ENCODE measurements at places on chromosomes 12 and 14.
A peak's percentile ranks its signal among the peaks of the same experiment; 100 is the strongest.

DNA sequence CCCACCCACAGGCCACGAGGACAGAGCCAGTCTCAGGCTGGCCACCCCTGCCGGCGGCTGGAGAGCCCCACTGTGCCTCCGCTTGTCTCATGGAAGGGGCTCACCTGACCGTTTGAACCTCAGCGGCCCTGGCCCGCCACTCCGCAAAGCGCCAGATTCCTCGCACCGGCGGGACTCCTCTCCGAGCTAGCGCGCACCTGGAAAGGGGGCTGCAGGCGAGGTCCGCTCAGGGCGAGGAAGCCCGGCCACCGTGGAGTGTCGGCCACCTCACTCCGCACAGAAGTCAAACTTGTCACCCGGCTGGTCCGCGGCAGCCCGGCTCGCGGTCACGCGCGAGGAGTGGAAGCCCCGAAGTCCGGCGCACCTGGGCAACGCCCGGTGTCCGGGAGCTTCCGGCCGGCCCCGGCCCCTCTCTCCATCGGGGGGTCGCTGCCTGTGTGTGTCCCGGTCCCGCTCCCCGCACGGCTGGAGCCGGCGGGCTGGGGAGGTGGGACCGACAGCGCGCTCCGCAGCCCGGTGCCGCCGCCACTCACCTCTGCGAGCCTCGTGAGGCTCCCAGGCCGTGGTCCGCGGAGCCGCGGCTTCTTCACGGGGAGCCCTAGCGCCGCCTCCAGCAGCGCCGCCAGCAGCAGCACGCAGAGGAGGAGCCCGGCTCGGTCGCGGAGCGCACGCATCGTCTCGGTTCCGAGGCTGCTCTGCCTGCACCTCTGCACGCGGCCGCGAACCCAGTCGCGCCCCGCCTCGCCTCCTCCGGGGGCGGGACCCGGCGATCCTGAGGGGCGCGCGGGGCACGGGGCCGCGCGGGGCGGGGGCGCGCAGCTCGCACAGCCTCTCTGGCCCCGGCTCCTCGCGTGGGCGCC is at the start of gene ISM2:
TSS of gene ISM2 (minus strand) at position 697 of the 860 bp plus-strand sequence. CDS start at position 674, 23 bp downstream.
- H3K4me3 ChIP-seq = peak within 1 kb of the TSS; percentile 88
- peaks cover 60% of the 10 kb centered on the region for H3K4me1 ChIP-seq
- no peaks in the 10 kb centered on the region for H3K36me3 ChIP-seq
- peak within 1 kb of the TSS; percentile 74 for H3K27ac ChIP-seq
- H3K27me3 ChIP-seq = no peaks in the 10 kb centered on the region

DNA sequence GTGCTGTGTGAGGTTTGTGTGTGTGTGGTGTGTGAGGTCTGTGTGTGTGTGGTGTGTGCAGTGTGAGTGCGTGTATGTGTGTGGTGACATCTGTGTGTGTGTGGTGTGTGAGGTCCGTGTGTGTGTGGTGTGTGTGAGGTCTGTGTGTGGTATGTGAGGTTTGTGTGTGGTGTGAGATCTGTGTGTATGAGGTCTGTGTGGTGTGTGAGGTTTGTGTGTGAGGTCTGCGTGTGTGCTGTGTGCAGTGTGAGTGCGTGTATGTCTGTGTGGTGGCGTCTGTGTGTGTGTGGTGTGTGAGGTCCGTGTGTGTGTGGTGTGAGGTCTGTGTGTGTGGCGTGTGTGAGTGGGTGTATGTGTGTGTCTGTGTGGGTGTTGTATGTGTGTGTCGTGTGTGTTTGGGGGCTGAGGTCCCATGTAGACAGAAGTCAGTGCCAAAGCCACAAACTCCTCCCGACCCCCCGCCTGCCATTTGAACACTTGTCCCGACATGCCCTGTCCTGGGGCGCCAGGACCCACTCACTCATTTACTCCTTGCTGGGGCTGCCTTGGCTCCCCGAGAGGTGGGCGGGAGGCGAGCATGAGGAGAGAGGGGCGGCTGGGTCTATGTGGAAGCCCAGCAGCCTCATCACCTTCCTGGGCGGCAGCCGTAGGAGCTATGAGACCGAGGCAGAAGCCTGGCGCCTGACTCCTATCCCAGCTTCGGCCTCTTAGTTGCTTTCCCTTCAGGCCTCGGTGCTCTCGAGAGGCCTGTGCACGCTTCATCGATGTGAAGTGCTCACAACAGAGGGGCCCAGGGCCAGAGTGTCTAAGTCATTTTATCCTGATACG is 20.5 kb downstream of the RILPL1 start:
- no peaks in the 10 kb centered on the region for H3K27me3 ChIP-seq
- peaks cover 21% of the 10 kb centered on the region for H3K4me1 ChIP-seq
- peak overlapping the region; percentile 48 for H3K27ac ChIP-seq
- DNase-seq = no peak
- H3K4me3 ChIP-seq = no peak overlapping the region

- no peak overlapping the region for H3K4me3 ChIP-seq
- H3K4me1 ChIP-seq = peaks cover 11% of the 10 kb centered on the region
- H3K27me3 ChIP-seq = no peaks in the 10 kb centered on the region
- no peaks in the 10 kb centered on the region for H3K36me3 ChIP-seq
- DNase-seq = no peak
- no peak overlapping the region for H3K27ac ChIP-seq
These were observed 186.9 kb downstream of the ALX1 start for GRCh38 chr12:85466890-85467289.

- H3K27ac ChIP-seq = no peak overlapping the region
- DNase-seq = no peak
- no peaks in the 10 kb centered on the region for H3K4me1 ChIP-seq
- H3K4me3 ChIP-seq = no peak overlapping the region
- H3K36me3 ChIP-seq = no peaks in the 10 kb centered on the region
These were observed 172.2 kb upstream of the ATP2B1 start for GRCh38 chr12:89880690-89881350.
